ENCODE measurements at places on chromosomes 1 and 21.
A peak's percentile ranks its signal among the peaks of the same experiment; 100 is the strongest.

- DNase-seq = peak; percentile 76
Measured at GRCh38 chr1:209354111-209354839, 229.2 kb upstream of the CAMK1G start.

DNA sequence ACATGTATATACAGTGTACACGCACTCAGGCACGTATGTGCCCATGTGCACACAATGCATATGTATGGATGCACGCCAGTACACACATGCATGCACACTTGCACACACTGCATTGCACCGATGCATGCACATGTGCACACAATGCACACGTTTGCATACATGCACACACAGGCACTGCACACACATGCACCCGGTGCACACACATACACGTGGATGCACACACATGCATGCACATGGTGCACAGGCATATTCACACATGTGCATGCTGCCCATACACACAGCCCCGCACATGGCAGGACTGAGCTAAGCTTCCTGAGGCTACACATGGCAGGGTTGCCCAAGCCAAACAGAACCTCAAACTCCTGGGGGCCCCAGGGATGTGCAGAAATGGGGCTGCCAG lies 19.6 kb downstream of the ARHGEF16 start:
- no peak for DNase-seq

GRCh38 chr1:112954017-112954650 lies 1.9 kb downstream of the SLC16A1 start:
- no peak for DNase-seq

DNA sequence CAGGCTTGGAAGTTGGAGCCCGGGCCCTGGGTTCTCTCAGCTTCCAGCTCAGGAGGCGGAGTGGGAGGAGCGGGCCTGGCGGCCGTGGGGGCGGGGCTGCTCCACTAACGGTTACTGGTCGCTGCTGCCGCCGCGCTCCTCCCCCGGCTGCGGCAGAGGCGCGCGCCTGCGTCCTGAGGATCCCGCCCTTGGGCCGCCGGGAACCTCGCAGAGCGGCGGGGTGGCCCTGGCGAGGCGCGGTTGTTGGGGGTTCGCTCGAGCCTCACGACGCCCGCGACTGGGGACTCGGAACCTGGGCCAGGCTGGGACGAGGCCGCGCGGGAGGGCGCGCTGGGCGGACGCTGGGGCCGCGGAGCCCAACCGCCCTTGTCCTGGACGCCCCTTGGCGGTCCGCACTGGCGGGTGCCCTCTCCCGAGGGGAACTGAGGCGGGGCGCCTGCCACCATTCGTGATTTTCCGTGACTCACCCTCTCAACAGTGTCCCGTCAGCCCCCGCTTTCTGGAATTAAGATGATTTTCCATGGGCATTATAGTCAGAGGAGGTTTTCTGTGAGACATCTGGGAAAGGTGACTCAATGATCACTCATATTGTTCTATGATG lies 34.1 kb downstream of the OR2G3 start:
- no peak for DNase-seq

DNA sequence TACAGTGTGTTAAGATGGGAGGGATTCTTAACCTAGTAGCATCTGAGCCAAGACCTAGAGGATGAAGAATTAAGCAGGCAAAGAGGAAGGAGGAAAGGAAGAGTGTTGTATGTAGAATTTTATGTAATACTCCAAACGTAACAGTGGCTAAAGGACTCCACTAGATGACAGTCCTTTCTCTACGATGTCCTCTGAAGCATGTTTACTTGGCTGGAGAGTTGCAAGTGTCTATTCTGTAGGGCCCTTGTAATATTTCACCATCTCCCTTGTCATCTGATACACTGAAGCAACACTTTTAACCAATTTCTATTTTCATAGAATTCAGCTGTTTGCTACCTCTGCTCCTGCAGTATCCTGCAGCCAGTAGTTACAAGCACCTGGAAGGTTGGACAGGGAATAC lies 2.2 kb upstream of the YBX1 start:
- DNase-seq = no peak

- DNase-seq = no peak
Measured at GRCh38 chr1:17372955-17373354, 959 bp downstream of the PADI6 start.
